ENCODE measurements at places on chromosomes 4 and X. TPM values are rescaled to one million over a fixed set of nuclear protein-coding genes. Genes with fewer than 3 reads are reported as not detected.

NHSL2 gene
- polyA plus RNA-seq = 9.7 TPM

DNA sequence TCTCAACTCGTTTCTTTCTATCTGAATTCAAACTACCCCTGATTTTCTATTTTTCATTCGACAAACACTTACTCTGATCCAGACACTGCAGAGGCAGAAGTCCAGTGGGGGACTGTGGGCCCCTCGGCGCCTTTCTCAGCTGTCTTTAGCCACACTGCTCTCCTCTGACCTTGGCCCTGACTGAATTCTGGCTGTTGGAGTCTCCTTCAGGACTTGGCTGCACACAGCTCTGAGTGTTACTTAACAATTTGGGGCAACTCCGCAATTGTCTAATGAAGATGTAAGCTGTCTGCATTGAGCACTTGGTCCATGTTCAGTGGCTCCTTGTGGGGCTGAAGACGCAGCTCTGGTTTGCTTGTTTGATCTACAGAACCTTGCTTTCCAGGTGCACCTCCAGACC lies 57.3 kb upstream of the ACSL1 start:
- no peak for DNase-seq

DNA sequence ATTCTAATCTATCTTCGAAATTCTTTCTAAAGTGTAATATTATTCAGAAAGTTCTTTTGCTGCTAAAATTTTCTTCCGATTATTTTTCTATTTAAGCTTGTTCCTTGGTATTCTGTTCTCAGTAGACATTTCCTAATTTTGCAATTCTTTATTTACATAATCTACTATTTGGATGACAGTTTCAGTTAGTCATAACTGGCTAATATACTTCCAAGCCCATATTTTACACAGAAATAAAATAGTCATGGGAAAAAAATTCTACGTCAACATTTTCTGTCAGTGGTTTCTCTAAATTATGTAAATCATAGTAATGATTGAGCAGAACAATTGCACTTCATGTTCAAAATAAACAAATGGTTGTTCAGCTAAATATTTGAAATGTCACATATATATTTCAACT lies 178.0 kb upstream of the ANKRD50 start:
- no peak for DNase-seq

ARHGAP4 gene
- 19.3 TPM for polyA plus RNA-seq

KIT gene
- 8.2 TPM for polyA plus RNA-seq

- no peak for DNase-seq
These were observed 35.8 kb downstream of the ATXN3L start for GRCh38 chrX:13283950-13284546.

GRCh38 chrX:77768787-77769186 lies 17.2 kb downstream of the ATRX start:
- no peak for DNase-seq

- DNase-seq = no peak
These were observed 68.4 kb upstream of the RELL1 start for GRCh38 chr4:37754410-37755185.

DNA sequence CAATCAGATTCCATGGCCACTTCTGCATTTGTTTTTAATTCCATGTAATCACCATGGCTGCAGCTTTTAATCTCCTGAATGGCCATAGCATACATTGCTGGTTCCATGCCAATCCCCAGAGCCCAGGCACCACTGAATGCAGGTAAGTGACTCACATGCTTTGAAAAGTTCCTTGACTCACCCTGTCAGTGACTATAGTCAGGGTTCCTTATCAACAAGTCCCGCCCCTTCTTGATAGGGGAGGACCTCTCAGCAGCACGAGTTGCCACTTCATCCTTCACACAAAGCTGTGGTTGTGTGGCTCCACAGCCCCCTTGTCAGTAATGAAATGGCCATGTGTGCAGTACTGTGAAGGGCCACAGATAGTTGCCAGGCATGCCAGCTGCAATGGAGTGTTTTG lies 516.6 kb downstream of the PPARGC1A start:
- no peak for DNase-seq

DNA sequence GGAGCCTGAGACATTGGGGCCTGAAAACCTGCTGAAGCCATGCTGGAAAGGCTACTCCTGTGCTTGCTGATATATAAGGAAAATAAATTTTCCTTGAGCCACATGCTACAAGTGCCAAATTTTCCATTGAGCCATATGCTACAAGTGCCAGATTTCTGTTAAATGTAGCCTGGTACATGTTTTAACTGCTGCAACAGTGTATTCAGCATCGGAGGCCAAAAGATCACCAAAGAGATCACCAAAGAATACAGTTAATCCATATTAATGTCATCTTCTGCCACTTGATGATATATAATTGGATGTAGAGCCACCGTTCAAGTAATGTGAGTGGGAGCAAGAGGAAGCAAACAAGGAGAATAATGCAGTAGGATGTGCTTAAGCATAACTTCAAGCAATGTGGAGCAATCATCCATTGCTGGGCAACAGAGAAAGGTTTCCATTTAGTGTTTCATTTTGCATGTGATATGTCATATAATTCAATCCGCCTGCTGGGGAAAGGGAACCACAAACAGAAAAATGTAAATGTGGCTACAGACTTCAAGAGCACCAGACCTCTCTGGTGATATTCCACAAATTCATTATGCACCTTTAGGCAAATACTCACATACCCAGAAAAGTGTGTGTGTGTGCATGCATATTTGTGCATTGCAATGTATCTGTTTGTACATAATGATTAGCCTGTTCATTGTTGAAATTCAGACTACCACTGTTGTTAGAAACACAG lies 295.9 kb downstream of the KCNIP4 start:
- DNase-seq = peak; percentile 13

GRCh38 chr4:42768125-42768748 lies 111.3 kb upstream of the ATP8A1 start:
- DNase-seq = no peak

DNA sequence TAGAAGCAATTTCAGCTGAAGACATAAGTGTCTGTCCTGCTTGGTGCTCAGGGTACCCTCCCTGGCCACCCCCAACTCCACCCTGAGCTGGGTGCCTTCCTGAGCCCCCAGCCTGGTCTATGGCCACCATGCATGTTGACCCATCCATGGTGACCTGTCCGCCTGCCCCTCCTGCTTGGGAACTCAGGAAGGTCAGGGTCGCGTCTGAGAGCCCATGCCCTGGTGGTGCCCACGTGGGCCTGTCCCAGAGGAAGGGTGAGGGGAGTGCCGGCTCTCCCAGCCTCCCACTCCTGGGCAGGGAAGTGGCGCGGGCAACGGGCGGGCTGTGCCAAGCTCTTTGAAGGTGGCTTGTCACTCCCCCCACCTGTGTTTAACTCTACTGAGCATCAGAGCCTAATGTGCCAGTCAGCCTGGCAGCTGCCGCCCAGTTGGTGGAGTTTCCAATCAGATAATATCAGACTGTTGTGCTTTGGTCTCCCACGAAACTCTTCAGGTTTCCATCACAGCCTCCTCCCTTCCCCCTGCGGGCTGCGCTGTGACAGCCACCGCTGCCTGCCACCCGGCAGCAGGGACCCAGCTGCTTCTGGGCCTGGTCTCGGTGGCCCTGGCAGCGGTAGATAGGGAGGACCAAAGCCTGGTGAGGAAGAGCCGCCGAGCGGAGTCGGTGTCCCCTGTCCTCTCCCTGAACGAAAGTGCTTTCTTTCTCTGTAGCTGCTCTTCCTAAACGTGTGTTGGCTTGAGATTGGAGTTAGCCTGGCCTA lies 4.8 kb downstream of the SH3BP2 start:
- DNase-seq = no peak

DNA sequence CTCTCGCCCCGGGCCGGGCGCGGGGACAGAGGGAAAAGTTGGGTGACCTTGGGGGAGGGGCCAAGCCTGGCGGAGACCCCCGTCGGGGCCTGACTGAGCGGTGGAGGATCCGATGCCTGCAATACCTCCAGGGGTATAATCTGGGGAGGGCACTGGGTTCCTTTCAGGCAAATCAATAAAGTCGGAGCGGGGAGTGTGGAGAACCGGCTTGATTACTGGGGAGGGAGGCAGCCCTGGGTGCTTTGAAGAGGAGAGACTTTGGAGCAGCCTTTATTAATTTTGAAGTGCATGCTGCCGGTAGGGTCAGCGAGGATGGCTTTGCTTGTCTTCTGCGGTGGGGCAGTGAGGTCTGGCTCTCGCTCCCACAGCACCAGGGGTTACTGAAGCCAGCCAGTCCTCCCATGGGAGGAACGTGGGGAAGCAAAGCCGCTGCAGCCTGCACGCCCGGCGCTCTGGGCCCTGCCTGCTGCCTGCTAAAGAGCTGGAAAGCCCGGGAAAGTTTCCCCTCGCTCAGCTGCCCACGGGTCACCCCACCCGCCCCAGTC lies 403 bp upstream of the LGI2 start:
- no peak for DNase-seq

GRCh38 chrX:41333744-41334362 lies at the start of gene DDX3X:
Gene DDX3X, plus strand, starts transcription at chrX:41334162. Its CDS starts 91 bp downstream, at chrX:41334253.
- peak; percentile 85 for DNase-seq

- DNase-seq = no peak
These were observed 23.7 kb upstream of the EGFL6 start for GRCh38 chrX:13545726-13546125.

DNA sequence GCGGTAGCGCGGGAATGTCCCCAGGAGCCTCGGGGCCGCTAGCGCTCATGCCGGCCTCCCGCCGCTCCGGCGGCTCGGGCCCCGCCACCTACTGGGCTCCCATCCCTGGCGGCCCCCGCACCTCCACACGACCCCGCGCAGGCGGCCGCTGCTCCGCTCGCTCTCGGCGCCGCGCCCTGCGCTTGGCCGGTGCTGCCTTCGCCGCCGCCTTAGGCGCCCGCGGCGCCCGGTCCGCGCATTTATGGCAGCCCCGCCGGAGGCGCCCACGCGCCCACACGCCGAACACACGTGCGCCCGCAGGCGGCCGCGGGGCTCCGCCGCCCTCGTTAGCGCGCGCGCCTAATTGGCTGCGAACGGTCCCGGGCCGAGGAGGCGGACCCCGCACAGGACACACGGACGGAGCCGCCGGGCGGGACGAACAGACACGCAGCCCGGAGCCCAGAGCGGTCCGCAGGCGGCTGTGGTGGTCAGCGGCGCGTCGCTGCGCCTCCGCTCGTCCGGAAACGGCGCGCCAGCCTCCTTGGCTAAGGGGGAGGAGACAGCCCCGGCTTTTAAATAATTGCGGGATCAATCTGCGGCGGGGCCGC lies at the start of gene NKX1-1:
NKX1-1 (minus strand) TSS at position 49 of the 587 bp plus-strand sequence; CDS start at position 49, 0 bp downstream.
- DNase-seq = no peak

NKX3-2 gene
- polyA plus RNA-seq = 0.10 TPM

DNA sequence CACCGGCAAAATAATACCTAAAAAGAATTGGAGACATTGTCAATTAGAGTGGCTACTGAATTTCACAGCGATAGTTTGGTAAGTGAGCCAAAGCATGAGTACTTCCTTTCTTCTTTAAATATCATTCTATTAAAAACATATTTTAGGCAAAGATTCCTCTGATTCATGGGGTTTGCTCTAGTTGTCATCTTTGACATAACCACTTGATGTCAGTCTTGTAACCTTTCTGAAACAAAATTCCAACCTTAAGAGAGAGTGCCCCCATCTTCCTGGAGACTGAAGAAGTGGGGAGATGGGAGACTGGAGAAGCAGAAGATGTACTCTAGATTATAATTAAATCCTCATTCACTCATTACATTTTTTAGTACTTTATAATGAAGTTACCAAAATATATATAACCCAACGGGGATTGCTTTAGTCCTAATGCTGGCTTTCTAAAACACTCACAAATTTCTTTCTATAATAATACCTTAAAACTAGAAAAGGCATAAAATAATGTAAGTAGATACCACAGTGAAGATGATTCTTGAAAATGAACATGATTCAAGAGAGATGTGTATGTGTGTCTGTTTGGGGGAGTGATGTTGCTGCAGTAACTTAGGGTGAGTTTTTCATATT lies 96.4 kb downstream of the EMCN start:
- peak; percentile 66 for DNase-seq

Data from muscle of back (tissue), 13 donors.